ENCODE measurements at places on chromosomes 2 and 18.

DNA sequence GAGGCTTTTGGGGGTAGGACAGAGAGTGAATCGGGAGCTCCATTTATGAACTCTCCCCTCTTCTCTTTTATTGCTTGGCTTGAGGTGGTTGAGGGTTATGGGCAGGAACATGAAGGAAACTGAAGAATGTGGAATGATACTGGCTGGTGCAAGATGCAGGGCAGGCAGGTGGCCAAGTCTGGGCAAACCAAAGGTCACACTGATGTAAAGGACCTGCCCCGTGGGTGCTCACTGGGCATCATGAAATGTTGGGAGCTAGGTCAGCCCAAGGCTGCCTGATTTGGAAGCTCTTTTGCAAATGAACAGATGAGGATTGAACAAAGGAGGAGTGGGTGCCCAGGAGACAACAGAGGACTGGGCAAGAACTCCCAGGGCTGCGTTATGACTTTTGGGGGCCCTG, 328.9 kb downstream of the CLIP4 start:
- DNase-seq: no peak

- DNase-seq: no peak
Measured at GRCh38 chr2:130875935-130876334, 39.2 kb downstream of the ARHGEF4 start.

DNA sequence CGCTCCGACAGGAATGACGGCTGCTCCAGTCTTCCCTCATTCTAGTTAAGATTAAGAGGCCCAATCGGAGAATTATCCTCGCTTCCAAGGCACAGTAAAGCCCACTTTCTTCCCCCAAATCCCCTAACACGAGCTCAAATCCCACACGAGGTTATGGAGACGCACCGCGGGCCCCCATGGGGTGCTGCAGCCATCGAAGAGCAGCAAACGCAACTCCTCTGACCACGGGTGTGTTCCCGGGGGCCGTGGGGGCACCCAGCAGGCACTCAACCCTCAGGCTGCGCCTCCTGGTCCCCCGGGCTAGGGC, 446 bp downstream of the COPS9 start:
- DNase-seq: no peak

DNA sequence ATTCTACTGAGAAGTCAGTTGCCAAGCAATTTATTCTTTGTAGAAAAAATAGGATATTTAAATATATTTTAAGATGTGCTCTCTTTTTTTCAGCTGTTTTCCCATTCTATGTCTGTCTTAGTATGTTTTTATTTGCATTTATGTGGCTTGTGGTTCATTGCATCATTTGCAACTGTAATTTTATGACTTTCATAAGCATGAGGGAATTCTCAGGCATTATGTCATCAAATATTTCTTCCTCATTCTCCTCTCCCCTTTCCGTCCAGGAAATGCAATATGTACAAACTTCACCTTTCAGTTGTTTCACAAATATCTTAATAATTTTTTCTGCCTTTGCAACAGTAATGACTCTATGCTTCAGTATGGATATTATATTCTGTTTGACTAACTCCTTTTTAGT, 560.2 kb upstream of the LRATD1 start:
- no peak for DNase-seq

GRCh38 chr2:140696449-140696848, 1434.4 kb downstream of the LRP1B start:
- DNase-seq: no peak

DNA sequence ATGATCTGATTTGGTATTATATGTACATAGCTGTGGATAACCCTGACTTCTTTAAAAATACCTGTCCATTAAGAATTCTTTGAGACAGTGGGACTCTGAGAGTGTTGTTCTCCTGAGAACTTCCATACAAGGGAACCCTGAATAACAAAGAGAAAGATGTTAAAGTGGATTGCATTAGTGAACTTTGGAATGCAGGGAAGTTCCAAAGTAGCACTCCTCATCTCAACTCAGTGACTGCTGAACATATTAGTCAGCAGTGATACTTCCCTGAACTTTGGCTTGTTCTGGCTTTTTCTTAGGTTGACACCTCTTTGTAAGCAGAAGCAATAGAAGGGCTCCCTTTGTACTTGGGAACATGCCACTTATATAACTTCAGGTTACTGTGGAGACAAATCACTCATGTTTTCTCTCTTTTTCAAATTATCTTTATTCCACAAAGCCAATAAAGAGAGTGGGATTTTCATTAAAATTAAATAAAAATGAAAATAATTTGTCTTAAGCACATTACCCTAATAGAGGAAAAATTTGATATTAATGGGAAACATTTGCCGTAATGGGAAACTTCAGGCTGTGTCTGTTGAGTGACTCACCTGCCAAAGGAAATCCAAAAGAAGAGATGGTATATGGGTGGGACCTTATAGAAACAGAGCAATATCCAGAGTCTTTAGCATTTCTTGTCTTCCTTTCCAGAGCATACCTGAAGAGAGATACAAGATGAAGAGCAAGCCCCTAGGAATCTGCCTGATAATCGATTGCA, 33.3 kb downstream of the CFLAR start:
- DNase-seq: no peak

GRCh38 chr18:75160364-75160763, 48.6 kb downstream of the PTGR3 start:
- DNase-seq: no peak

GRCh38 chr2:216279031-216279430, 93.3 kb downstream of the MARCHF4 start:
- no peak for DNase-seq

- DNase-seq: no peak
Measured at GRCh38 chr2:30871440-30871839, 64.2 kb upstream of the CAPN13 start.

- no peak for DNase-seq
Measured at GRCh38 chr2:187877391-187877790, 323.2 kb upstream of the TFPI start.

- DNase-seq: no peak
Measured at GRCh38 chr2:234158812-234159211, 108.3 kb downstream of the SPP2 start.

GRCh38 chr2:121473512-121473911, 57.2 kb upstream of the RNU4ATAC start:
- no peak for DNase-seq

All from stimulated activated CD8-positive, alpha-beta memory T cell treated with anti-CD3 and anti-CD28 coated beads, Interleukin-4, amount 100 ng/mL, for 1 hour (primary cell).